Suprapubic skin (tissue), 4 donors: ENCODE measurements at places on chromosomes 3 and 15. TPM values are rescaled to one million over a fixed set of nuclear protein-coding genes. Genes with fewer than 3 reads are reported as not detected.

Gene CCR5
- total RNA-seq: 0.34 TPM

Gene GRAMD2A
- total RNA-seq: 12.1 TPM

Gene TMCC1
- 25.5 TPM for total RNA-seq

Gene GUCA1C
- not detected for total RNA-seq

Gene PPP1R14D
- not detected for total RNA-seq

Gene C3orf20
- not detected for total RNA-seq

Gene LSM3
- 5.5 TPM for total RNA-seq

Gene RASL12
- total RNA-seq: 4.8 TPM

Gene ZNF106
- 49.6 TPM for total RNA-seq

DNA sequence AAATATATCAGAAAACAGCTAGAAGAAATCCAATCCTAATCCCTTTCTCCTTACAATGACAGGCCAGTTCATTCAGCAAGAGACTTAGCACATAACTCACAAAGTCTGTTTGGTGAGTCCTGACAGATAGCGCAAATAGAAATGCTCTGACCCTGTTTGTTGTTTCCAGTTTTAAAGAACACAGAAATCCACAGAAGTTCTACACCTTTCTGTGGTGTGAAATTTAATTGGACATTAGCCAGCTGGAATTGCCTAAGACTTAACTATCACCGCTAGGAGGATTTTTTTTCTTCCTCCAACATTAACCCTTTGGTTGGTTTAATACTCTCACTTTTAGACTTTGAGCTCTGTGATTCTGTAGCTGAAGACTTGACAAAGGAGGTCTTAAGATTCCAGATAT, 30.8 kb downstream of the HDC start:
- no peak for DNase-seq
- H3K36me3 ChIP-seq: no peaks in the 10 kb centered on the region
- no peak overlapping the region for H3K27ac ChIP-seq
- no peak overlapping the region for H3K4me3 ChIP-seq

GRCh38 chr3:2938711-2939110, 171.5 kb downstream of the IL5RA start:
- no peak overlapping the region for H3K27ac ChIP-seq
- H3K36me3 ChIP-seq: no peaks in the 10 kb centered on the region
- DNase-seq: no peak
- no peaks in the 10 kb centered on the region for H3K4me1 ChIP-seq
- H3K27me3 ChIP-seq: no peaks in the 10 kb centered on the region

DNA sequence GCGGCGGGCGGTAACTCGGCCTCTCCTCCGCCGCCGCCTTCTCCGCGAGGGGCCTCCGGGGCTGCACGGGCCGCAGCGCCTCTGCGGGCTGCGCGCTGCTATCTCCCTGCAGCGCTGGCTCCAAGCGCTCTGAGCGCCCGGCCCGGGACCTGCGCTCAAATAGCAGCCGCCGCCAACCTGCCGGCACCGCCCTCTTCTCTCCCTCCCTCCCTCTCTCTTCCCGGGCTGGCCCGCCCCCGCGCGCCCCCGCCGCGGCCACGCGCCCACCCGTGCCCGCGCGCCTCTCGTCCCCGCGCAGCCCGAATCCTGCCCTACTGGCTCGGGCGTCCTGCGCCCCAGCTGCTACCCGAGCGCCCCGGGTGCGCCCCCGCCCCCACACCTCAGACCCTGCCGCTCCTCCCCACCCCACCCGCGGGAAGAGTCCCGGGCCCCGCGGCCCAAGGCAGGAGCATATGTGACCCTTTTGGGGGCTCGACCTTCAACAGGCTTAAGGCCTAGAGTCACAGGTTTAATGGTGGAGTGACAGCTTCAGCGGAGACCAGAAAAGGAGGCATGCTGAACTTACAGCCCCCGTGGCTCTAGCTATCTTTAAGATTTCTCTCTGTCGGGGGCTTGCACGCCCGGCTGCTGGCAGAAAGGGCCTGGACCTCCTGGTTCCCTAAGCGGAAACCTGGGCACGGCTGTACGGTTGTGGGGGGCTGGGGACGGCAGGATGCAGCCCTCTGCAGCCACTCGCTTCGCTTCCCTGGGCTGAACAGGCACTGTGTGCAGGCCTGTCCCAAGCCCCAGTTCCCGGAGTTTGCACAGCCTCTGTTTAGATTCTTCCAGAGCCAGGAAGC, at the start of gene CACNA2D2:
Gene CACNA2D2 (minus strand): TSS at position 131 of the 839 bp plus-strand sequence. CDS start 211 bp downstream, outside the sequence.
- no peaks in the 10 kb centered on the region for H3K36me3 ChIP-seq
- peak within 1 kb of the TSS; percentile 63 for H3K4me3 ChIP-seq
- peaks cover 27% of the 10 kb centered on the region for H3K27me3 ChIP-seq
- DNase-seq: no peak
- H3K4me1 ChIP-seq: peaks cover 15% of the 10 kb centered on the region

- peaks cover 16% of the 10 kb centered on the region for H3K4me1 ChIP-seq
- peak overlapping the region; percentile 21 for H3K4me3 ChIP-seq
- DNase-seq: no peak
- H3K27ac ChIP-seq: peak overlapping the region; percentile 33
- H3K36me3 ChIP-seq: no peaks in the 10 kb centered on the region
- no peaks in the 10 kb centered on the region for H3K27me3 ChIP-seq
These were observed 138.8 kb downstream of the BBX start for GRCh38 chr3:107661447-107662123.

DNA sequence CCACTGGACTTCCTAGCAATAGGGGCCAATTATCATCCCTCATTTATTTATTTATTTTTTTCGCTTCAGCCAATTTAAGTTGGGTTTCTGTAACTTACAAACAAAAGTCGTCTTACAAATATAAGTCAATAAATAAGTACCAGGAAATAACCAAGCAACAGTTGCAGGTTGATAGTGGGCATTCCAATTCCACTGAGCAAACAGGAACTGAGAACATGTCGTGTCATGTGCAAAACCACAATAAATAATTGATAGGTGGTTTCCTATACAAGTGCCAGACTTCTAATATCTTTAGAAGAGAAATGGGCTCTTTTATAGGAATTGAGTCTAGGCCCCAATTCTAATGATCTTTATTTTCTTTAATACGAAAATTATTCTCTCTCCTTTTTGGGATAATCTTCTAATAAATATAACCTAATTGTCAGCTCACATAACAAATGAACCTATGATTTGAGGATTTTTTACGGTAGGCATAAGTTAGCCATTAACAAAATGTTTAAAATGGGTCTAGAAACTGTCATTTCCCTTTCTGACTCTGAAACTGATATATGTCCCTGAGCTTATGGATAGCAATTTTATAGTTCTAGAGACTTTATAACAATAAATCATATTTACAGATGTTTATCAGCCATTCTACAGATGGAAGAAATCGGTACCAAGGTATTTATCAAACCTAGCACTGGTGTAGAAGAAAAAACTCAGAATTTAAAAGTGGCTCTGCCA, 571.8 kb downstream of the FOXP1 start:
- no peak for DNase-seq
- peaks cover 30% of the 10 kb centered on the region for H3K4me1 ChIP-seq
- H3K4me3 ChIP-seq: no peak overlapping the region
- H3K27me3 ChIP-seq: no peaks in the 10 kb centered on the region
- peaks cover 10% of the 10 kb centered on the region for H3K36me3 ChIP-seq
- H3K27ac ChIP-seq: no peak overlapping the region

DNA sequence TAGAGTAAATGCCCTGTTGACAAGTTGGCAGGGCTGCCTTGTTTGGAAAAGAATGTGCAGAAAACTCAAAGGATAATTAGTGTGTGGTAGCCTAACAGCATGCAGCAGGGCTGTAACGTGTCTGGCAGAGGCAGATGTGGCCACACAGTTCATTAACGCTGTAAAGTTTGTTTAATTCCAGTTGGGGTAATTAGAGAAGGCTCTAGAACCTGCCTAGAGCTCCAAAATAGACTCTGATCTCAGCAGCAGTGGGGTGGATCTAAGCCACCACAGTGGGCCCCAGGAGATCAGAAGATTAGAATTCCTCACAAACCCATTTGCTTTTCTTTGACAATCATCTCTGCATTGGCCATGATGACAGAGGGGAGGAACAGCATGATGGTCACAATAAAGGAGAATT, 65.1 kb upstream of the LEKR1 start:
- no peak overlapping the region for H3K4me3 ChIP-seq
- no peak overlapping the region for H3K27ac ChIP-seq
- DNase-seq: no peak
- no peaks in the 10 kb centered on the region for H3K27me3 ChIP-seq
- peaks cover 14% of the 10 kb centered on the region for H3K4me1 ChIP-seq

DNA sequence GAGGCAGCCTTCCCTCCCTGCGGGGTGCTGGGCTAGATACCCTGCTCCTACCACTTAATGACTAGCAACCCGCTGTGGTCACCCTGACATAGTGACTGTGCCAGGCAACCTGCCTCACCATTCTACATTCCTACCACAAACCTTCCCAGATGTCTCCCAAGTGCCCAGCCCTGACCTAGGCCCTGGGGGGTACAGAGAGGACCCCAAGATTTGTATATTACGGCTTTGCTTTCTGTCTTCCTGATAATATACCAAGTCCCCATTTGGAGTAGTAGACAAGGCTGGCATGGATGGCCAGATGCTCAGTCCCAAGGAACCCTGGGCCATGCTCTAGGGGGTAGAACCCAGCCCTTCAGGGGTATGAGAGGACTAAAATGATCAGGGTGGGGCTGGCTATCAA, 31.0 kb downstream of the ESYT3 start:
- H3K4me3 ChIP-seq: no peak overlapping the region
- H3K27ac ChIP-seq: no peak overlapping the region
- H3K27me3 ChIP-seq: no peaks in the 10 kb centered on the region
- H3K36me3 ChIP-seq: no peaks in the 10 kb centered on the region

GRCh38 chr3:59882746-59883145, 832.9 kb upstream of the CFAP20DC start:
- no peak overlapping the region for H3K4me3 ChIP-seq
- no peaks in the 10 kb centered on the region for H3K27me3 ChIP-seq
- no peak for DNase-seq

DNA sequence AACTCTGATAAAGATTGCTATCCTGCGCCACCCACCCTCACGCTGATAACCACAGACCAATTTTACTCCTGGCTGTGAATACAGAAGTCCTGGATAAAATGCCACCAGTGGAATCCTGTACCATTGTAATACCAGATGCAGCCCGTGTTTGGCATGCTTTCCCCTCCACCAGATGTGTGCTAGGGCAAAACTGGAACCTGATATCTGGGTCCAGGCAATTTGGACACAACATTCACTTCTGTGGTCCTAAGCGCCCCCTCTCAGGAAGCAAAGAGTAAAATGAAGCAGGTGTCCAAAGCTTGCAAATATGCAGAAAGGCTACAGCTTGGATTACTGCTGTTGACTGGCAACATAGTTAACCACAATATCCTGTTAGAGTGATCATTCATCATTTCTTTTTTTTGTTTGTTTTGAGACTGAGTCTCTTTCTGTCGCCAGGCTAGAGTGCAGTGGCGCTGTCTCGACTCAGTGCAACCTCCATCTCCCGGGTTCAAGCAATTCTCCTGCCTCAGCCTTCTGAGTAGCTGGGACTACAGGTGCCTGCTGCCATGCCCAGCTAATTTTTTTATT, 32.8 kb downstream of the LOXL1 start:
- H3K36me3 ChIP-seq: no peaks in the 10 kb centered on the region
- H3K27ac ChIP-seq: no peak overlapping the region
- DNase-seq: peak; percentile 20
- H3K4me3 ChIP-seq: no peak overlapping the region
- peaks cover 17% of the 10 kb centered on the region for H3K4me1 ChIP-seq

DNA sequence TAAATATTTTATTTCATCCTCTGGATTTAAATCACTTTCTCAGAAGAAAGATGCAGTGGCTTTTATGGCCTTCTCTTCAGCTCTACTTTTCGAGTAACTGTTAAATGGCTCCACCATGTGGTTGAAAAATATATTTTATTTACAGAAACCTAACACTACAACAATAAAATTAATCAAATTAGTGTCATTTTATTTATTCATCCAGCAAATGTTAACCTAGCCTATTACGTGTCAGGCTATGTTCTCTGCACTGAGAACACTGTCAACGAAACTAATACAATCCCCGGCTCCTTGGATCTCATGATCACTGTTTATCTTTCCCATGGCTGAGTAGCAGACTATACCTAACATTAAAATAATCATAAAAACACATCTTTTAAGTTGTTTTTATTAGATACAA, 148.0 kb upstream of the OSTN start:
- no peak overlapping the region for H3K27ac ChIP-seq
- DNase-seq: no peak
- H3K4me1 ChIP-seq: no peaks in the 10 kb centered on the region
- H3K4me3 ChIP-seq: no peak overlapping the region
- H3K27me3 ChIP-seq: no peaks in the 10 kb centered on the region

DNA sequence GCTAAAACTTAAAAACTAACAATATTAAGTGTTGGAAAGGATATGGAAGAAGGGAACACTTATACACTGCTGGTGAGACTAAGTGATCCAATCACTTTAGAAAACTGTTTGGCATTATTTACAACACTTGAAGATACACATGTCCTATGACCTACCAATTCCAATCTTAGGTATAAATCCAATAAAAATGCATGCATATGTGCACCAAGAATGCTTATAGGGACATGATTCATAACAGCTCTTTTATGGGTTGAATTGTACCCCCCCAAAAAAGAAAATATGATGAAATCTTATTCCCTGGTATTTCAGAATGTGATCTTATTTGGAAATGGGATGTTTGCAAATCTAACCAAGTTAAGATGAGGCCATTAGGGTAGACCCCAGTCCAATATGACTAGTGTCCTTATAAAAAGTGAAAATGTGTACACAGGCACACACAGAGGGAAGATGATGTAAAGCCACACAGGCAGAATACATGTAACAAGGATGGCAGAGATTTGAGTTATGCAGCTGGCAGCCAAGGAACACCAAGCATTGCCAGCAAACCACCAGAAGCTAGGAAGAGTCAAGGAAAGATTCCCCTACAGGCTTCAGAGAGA, 15.3 kb downstream of the CCR8 start:
- no peaks in the 10 kb centered on the region for H3K27me3 ChIP-seq
- no peaks in the 10 kb centered on the region for H3K4me1 ChIP-seq
- H3K36me3 ChIP-seq: no peaks in the 10 kb centered on the region
- H3K27ac ChIP-seq: no peak overlapping the region
- no peak overlapping the region for H3K4me3 ChIP-seq

- H3K27me3 ChIP-seq: peaks cover 14% of the 10 kb centered on the region
- DNase-seq: no peak
- H3K27ac ChIP-seq: no peak overlapping the region
- no peaks in the 10 kb centered on the region for H3K36me3 ChIP-seq
These were observed 4.0 kb downstream of the CCDC33 start for GRCh38 chr15:74240002-74240568.

GRCh38 chr3:158725348-158726011, 6.8 kb downstream of the RARRES1 start:
- peaks cover 29% of the 10 kb centered on the region for H3K4me1 ChIP-seq
- H3K36me3 ChIP-seq: no peaks in the 10 kb centered on the region
- H3K4me3 ChIP-seq: no peak overlapping the region
- H3K27me3 ChIP-seq: no peaks in the 10 kb centered on the region

DNA sequence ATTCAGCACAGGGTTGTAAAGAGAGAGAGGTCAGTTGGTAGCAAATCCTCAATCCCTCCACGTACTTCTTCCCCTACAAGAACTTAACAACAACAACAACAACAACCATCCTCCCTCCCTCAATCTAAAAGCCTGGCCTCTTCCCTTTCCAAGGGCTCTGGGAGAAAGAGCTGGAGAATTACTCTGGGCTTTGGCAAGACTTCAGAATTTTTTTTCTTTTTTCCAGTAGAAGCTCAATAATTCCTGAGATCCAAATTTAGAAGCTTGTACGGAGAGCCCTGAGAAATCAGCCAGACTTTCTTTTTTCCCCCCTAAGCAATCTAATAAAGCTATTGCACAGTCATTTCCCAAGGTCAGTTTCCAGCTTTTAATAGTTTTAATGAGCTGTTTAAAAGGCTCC, 95.8 kb upstream of the CACNA2D3 start:
- H3K27me3 ChIP-seq: no peaks in the 10 kb centered on the region
- H3K4me3 ChIP-seq: no peak overlapping the region
- H3K27ac ChIP-seq: no peak overlapping the region
- H3K4me1 ChIP-seq: no peaks in the 10 kb centered on the region
- no peak for DNase-seq
